ENCODE measurements at places on chromosomes 11 and 22.

GRCh38 chr11:10413268-10413667 is 41.8 kb upstream of the AMPD3 start:
- no peak for DNase-seq

DNA sequence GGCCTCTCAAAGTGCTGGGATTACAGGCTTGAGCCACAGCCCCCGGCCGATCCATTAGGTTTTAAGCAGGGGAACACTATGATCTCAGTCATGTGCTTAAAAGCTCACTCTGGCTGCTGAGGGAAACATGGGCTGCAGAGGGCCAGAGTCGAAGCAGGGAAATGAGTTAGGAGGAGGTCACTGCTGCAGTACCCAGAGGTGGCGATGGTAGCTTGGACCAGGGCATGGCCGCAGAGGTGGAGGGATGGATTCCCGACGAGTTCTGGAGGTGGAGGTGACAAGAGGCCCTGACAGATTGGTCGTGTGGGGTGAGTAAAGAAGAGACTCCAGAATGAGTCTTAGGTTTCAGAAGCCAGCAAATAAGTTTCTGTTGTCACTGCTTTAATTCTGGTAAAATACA is 54.4 kb upstream of the INCENP start:
- DNase-seq: no peak

DNA sequence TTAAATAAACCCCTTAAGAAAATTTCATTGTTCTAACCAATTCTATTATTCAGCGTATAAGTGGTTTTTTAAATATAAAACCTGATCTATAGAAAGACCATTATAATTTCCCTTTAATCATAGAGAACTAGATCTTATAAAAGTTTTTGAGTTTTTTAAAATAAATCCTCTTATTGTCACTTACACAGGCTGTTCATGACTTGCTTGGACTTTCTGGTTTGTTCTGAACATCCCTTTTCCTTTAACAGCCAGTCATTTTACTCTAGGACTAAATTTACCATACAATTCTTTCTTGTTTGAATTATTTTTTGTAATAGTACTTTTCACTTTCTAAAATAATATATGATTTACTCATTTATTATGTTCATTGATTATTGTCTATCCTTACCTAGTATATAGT is 4.7 kb downstream of the NXPE2 start:
- DNase-seq: no peak

- no peak for DNase-seq
Measured at GRCh38 chr11:71495286-71496230, 31.5 kb upstream of the KRTAP5-7 start.

DNA sequence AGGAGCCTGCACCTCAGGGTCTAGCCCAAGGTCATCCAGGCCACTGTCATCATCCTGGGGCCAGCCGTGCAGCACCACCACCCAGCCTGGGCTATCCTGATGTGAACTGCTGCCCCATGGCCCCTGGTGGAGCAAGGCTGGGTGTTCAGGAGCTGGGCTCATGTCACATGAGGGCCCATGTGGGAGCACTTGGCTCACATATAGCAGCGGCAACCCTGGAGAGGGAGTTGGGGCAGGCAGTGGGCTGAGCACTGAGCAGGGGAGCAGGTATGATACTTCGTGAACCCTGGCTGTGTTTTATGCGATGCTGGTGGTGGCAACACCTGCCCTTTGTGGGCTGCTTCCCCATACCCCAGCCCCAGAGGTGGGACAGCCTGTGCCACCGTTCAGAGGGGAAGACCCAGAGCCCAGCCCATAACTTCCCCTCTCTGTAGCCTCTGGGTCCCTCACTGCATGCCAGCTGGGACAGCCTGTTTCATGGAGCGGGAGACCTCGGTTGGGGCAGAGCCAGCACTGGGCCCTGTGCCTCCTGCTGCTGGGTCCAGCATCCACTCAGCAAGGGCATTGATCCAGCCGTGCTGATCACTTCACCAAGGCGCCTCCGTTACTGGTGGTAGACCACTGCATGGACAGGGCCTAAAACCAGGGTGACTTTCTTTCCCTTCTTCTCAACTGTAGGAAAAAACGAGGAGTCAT is 62.5 kb upstream of the SUSD2 start:
- no peak for DNase-seq

DNA sequence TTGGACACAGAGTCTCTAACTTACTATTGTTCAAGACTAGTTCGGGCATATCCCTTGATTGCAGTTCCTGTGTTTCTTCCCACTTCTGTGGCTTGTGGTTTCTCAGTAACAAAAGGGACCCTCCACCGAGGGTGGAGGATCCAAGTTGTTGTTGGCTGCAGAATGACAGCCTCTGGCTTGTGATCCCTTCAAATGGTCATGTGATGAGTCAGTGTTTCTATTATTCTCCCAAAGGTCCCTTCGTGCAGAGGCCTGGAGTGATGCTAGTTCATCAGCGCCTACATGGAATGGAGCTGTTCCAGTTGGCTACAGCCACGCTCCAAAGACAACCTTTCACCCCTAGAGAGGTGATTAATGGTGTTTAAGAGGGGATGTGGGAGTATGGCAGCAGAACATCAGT is 2.6 kb upstream of the VWCE start:
- DNase-seq: no peak

All from stimulated activated CD4-positive, alpha-beta T cell treated with anti-CD3 and anti-CD28 coated beads, TNF-alpha, amount 100 ng/mL, for 48 hours (primary cell).